Neural progenitor cell (in vitro differentiated cells): ENCODE measurements at places on chromosomes 4 and X. TPM values are rescaled to one million over a fixed set of nuclear protein-coding genes. Genes with fewer than 3 reads are reported as not detected.

USP27X gene
- total RNA-seq, result 4.2 and 5.5 TPM in 2 replicates

SHOX gene
- total RNA-seq, result not detected in 2 replicates

DNA sequence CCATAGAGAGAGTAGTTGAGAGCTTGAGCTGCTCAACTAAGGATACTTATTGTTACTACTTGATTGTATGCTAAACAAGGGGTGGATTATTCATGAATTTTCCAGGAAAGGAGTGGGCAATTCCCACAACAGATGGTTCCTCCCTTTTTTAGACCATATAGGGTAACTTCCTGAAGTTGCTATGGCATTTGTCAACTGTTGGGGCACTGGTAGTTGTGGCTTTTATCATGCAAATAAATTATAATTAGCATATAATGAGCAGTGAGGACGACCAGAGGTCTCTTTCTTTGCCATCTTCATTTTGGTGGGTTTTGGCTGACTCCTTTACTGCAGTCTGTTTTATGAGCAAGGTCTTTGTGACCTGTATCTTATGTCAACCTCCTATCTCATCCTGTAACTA lies 1403.5 kb upstream of the PABPC4L start:
- no peak for DNase-seq

GRCh38 chr4:119118397-119118796 lies 17.2 kb upstream of the MYOZ2 start:
- DNase-seq, result no peak

DNA sequence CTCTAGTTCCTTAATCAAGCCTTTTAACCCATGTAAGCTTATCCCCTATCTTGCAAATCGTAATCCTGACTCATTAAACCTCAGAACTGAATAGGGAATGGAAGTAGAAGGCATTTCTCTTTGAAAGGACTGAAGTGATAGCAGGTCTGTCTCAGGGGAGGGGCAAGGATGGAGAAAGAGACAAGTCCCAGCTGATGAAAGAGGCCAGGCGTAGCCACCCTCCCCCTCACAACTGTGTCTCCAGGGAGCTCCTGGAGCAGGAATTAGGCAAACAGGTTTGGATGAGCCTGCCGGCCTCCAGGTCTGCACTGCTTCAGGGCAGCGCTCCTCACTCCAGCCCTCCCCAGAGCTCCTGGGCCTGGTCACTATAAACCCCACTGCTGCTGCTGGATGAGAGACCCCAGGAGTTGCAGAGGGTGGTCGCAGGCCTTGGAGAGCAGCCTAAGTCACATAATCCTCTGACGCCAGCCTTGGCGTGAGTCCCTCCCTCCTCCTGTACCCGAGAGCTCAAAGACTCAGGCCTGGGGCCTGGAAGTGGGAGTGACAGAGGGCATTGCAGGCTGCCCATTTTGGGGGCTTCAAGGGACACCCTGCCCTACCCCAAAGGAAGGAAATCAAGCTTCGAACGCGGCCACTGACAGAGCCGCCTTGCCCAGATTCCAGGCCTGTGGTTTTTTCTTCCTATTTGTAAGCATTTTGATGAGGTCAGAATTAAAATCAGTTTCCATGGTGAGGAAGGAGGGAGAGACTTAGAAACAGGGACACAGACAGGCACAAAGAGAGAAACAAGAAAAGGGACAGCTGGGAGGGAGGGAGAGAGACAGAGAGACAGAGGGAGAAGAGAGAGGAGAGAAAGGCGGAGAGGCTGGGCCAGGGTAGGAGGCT lies 21.2 kb upstream of the MSX1 start:
- DNase-seq, result peak; percentile 69

DNA sequence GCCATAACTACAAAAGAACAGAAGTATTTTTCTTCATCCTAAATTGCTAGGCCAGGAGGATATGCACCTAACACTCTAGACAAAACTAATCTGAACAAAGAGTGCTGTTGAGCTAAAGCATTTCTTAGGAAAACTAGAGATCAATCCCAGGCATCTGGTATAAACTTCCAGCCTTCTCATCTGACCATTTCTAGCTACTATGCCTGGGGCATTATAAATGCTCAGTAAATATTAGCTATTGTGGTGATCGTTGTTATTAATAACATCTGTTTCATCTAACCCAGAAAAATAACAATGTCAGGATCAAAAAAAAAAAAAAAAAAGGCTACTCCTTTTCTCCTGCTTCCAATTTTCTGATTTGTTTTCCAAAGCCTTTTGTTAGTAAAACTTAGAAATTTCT lies 7.7 kb upstream of the SLC10A6 start:
- DNase-seq, result no peak

GRCh38 chrX:56853436-56853835 lies 124.4 kb downstream of the NBDY start:
- no peak for DNase-seq

- peak; percentile 34 for DNase-seq
Measured at GRCh38 chrX:17984415-17984814, 123.3 kb upstream of the RAI2 start.
